ENCODE measurements at places on chromosomes 7 and 10.

GRCh38 chr7:143012001-143012400 lies 14.9 kb downstream of the OR9A2 start:
- no peak for DNase-seq

DNA sequence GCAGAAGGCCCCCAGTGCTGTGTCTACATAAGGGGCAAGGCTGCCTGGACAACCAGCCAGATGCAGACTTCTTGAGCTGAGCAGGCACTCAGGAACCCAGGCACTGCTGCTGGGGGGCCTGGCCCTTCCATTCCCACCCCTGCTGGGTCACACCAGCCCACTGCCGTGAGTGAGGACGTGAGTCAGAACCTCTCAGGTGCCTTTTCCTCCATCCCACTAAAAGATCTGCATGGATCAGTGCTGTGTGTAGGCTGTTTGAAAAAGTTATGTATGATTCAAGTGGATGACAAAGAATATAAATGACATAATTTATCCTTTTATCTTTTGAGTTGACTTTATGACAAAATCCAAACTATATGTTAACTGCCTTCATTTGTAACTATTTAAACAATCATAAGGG lies 499.3 kb downstream of the INHBA start:
- DNase-seq: no peak

GRCh38 chr7:3002631-3003030 lies 41.0 kb downstream of the CARD11 start:
- DNase-seq: no peak

GRCh38 chr10:124073978-124074377 lies 19.4 kb downstream of the CHST15 start:
- no peak for DNase-seq

DNA sequence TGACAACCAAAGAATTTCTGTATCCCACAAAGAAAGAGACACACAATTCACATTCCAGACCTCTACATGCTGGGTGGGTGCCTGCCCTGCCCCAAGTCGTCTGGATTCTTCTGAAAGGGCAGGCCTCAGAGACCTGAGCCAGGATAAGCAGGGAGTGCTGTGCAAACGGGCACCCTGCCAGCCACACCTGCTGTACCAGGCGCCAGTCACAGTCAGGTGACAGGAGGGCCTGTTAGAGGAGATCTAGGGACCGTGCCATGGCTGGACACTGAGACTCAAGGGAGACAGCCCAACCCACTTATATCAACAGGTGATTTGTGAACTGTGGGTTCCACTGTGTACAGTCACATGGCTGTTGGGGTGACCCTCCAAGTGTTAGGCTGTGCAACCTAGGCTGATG lies 103.1 kb upstream of the AFAP1L2 start:
- peak; percentile 70 for DNase-seq

GRCh38 chr7:29479301-29480200 lies 84.1 kb upstream of the PRR15 start:
- DNase-seq: peak; percentile 29

DNA sequence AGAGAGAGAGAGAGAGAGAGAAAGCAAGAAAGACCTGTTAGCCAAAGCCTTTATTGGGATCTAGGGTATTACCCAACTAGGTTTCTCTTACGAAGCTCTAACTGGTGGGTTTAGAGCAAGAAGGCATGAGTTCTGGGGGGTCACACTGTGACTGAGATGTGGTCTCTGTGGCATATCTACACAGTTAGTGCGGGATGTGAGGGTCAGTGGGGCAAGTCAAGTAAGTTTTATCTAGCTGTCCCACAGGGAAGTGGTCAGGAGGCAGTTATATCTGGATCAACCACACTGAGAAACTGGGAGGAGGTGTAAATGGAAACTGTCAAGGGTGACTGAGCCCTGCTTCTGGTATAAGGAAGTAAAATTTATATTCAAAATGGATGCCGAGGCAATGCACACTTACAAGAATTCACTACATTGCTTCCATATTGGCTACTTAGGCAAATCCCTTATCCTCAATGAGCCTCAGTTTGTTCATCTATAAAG lies 331.6 kb upstream of the HPS1 start:
- no peak for DNase-seq
